ENCODE measurements at places on chromosomes 3 and 15.

DNA sequence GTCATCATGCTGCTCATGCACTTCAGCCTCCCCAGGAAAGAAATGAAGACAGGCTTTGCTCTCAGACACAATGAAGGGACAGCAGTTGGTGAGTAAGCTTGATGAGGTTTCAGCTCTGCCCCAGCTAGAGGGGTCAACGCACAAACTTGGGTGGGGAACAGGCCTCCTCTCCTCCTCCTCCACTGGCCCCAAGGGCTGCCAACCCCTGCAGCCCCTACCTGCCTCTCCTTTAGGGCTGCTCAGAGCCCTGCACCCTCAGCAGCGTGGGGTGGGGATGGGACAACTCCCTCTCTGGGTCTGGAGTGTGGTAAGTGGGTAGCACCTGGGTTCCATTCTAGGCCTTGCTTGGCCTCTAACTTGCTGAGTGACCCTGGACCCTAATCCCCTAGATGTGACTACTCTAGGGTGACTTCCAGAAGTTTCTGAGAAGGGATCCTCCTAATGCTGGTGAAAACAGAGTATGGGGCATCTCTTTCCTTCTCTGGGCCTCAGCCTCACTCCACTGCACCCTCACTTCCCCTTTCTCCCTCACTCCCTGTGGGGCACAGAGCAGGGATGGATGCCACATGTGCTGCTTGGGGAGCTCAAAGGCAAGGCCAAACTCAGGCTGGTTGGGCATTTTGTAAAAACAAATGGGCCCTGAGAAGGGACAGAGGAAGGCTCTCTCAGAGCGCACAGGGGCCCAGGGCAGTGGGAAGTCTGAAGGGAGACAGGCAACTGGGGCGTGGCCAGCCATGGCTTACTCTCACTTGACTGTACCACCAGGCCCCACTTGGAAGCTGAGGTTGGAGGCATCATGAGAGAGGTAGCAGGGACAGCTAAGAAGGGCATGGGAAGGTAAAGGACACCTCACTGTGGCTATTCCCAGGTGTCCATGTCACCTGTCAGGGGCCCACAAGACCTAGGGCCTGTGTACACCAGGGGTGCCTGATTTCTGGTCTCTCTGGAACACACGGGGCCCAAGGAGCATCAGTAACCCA is 64.0 kb downstream of the SYNM start:
- DNase-seq, result no peak

DNA sequence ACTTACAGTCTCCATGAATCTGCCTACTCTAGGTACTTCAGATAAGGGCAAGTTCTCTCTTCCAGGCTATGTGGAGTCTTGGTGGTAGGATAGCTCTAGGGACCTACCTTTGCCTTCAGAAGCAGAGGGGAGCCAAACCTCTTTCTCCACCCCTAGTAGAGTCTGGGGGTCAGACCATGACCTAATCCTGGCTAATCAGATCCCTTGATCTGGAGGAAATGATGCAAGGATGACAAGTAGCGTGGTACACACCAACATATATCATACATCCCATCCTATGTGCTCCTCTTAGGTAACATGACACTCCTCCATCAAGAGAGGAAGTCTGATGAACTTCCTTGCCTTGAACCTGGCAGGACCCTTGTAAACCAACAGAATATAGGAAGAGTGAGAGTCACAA is 15.4 kb upstream of the PLA2G4F start:
- DNase-seq, result no peak

- DNase-seq, result no peak
Measured at GRCh38 chr15:36908991-36909390, 191.4 kb downstream of the MEIS2 start.

- no peak for DNase-seq
Measured at GRCh38 chr3:133058243-133058642, 20.1 kb downstream of the TMEM108 start.

- DNase-seq, result no peak
Measured at GRCh38 chr3:63961891-63962290, 49.7 kb upstream of the SCAANT1 start.

- DNase-seq, result no peak
Measured at GRCh38 chr15:31367730-31368344, 41.2 kb downstream of the KLF13 start.

- peak; percentile 49 for DNase-seq
Measured at GRCh38 chr15:42273900-42274701, 868 bp upstream of the TMEM87A start.

DNA sequence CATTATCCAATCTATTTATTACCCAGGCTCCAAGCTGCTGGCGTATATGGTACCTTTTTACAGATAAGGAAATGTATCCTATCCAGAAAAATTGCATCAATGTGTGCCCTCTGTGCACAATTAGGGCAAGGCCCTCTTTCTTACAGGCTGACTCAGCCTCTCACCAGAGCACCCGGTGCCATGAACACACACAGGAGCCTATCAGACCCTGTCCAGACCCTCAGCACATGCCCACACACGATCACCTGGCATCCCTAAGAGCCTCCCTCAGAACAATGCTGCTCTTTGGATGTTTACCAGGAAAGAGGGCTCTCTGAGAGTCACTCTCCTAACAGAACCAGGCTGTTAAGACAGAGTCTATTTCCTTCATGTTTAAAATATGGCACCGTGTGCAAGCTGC is 460.0 kb upstream of the TBL1XR1 start:
- no peak for DNase-seq

GRCh38 chr15:40829115-40829514 is 607 bp upstream of the PPP1R14D start:
- DNase-seq, result no peak

DNA sequence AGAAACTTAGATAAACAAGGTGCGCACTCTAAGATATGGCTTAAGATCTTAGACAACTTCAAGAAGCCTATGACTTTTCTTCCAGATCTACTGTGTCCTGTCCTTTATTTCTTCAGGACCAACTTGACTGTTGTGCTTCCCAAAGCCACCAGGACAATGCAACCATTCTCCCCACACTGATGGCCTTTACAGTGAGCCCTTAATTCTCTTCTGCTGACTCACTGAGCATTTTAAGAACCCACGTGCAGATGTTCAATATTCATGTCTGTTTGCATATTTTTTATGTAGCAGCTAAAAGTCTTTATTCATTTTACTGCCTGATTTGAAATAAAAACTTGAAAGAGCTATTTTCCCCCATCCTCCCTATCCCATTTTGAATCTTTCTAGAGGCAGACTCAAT is 103.3 kb upstream of the SLC2A2 start:
- no peak for DNase-seq

GRCh38 chr3:59605318-59605717 is 555.5 kb upstream of the CFAP20DC start:
- no peak for DNase-seq

DNA sequence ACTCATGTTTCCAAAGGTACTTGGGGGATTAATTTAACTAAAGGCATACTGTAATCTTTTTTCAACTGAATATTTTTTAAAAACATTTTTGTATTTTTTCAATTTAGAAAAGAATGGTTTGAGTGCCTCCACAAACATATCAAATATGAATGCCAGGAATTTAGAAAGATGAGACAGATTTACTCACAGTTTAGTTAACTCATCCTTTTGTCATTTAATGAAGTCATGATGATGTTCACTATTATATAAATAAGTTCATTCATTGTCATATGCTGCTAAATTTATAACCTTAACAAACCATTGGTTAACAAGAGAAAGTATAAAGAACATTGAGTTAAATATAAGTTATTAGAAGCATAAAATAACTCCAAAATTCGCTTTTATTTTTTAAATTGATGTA is 50.0 kb downstream of the FGF7 start:
- no peak for DNase-seq

- no peak for DNase-seq
Measured at GRCh38 chr3:70137366-70137765, 137.8 kb downstream of the SAMMSON start.

GRCh38 chr15:61380270-61380669 is 151.2 kb upstream of the RORA start:
- DNase-seq, result no peak

GRCh38 chr3:151439652-151440125 is 21.2 kb downstream of the IGSF10 start:
- DNase-seq, result no peak

GRCh38 chr3:123725652-123726400 is 141.0 kb upstream of the HACD2 start:
- DNase-seq, result no peak

DNA sequence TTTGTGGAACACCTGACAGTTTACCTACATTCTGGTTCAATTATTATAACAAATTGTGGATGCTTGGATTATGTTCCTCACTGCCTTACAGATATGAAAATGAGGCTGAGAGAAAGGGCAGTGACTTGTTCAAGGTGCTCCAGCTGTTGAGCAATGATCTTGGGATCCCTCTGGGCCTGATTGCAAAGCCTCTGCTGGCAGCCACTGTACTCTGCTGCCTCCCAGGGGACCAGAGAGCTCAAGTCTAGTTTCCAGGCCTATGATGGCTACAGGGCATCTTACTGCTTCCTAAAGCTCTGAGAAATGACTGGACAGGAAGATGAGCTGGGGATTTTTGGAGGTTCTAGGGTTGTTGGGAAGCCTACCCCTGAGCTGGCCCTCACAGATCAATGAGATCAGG is 2.3 kb upstream of the SHC4 start:
- no peak for DNase-seq

DNA sequence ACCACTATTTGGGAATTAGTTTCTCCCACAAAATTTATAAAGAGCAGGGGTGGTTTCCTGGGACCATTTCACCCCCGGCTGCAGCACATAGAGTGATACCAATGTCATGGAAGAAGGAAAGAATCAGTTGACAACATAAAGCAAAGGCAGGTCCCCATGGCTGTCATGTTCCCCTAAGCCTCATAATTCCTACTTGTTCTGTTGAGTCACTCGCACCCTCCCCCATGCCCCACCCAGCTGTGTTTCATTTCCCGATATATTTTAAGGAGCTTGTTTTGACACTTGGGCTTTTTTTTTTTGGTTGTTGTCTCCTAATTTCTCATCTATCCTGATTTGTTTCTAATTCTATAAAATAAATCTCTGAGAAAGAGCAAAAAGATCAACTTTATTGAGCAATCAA is 24.9 kb downstream of the ERC2 start:
- no peak for DNase-seq

DNA sequence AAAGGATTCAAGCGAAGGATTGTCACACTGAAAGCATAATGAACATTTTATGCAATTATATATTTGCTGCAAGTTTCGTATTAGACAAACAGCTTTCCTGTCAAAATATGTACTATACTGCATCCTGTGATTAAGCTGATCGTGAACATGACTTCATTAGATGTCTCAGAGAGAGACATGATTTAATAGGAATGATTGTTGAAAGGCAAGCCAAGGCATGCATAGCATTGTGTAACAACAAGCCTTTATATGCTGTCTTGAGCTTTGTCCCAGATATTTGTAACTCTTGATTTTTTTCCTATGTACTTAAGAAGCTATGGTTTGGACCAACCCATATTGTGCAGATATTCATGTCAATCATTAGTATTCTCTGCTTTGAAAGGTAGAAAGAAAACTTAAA is 309.1 kb downstream of the KCNH8 start:
- DNase-seq, result no peak

DNA sequence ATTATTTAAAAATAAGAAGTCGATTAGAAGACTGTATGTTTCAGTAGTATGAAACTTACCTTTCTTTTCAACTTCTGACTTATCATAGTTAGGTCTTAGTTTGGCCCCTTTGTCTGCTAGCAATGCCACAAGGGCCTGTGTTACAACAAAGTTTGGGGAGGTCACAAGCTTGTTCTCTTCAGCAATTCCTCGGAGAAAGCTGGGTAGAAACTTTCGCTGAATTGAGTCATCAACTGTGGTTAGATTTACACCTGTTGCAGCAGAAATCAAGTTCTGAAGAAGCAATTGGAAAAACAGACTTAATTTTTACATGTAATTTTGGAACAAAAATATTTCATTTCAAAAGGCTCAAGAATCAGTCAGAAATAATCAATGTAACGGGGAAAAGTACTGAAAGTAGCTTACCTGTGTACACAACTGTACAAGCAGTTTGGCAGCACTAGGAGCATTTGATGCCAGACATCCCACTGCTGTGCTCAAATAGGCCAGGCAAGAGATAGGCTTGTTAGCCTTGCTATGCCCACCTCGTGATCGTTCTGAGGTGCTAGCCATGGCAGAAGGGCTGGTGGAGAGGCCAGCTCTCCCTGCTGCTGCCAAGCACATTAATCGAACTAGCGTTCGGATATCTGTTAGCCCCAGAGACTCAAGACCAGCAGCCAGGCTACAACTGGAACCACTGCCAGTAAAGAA is 58.6 kb downstream of the FBXL22 start:
- no peak for DNase-seq

DNA sequence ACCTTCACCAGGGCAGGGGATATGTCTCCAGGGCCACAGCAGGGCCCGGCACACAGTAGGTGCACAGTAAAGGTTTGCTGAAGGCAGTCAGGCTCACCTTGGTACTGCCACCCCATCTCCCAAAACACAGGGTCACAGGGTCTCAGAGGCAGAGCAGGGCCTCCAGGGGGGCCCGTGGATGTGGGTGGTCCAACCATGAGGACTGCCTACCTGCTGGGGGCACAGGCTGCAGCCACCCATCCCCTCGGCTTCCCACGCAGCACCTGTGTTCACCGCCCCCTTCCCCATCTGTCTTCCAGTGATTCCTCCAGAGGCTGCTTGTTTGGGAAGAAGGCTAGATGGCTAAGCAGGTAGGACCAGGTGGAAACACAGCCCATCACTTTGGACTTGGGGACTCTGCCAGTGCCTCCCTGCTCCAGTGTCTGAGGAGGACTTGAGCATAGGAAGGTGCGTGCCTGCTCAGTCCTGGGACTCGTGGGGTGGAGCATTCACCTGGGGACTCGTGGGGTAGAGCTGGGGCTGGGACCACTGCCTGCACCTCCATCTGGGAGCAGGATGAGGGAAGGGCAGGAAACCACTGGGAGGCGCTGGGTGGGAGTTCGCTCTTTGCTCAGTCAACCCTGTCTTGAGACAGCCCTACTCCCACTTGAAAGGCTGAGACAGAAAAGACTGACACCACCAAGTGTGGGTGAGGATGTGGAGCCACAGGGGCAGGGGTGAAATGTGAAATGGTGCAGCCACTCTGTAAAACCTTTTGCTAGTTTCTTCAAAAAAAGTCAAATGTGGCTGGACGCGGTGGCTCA is 18.8 kb upstream of the PLXND1 start:
- DNase-seq, result no peak

- no peak for DNase-seq
Measured at GRCh38 chr3:183094711-183095110, 4.6 kb downstream of the MCCC1 start.
